ENCODE measurements at places on chromosomes 1 and 21.
A peak's percentile ranks its signal among the peaks of the same experiment; 100 is the strongest.

GRCh38 chr1:8674912-8675311 lies 142.5 kb downstream of the RERE start:
- no peak for DNase-seq

DNA sequence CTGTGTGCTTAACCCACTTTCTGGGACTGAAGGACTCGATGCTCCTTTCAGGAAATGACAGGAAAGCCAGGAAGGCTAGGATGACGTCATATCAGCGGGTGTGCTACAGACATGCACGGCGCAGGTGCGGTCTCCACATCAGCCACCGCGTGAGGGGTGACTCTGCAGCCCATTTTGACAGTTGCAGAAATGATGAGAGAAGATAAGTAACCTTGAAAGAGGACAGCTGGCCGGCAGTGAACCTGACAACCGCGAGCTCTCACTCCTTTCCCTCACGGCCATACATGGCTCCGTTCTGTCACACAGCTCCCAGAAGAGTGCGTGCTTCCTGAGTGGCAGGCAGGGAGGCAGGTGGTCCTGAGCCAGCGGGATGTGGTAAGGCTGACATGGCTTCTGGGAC lies 1.7 kb upstream of the KRTAP10-5 start:
- no peak for DNase-seq

DNA sequence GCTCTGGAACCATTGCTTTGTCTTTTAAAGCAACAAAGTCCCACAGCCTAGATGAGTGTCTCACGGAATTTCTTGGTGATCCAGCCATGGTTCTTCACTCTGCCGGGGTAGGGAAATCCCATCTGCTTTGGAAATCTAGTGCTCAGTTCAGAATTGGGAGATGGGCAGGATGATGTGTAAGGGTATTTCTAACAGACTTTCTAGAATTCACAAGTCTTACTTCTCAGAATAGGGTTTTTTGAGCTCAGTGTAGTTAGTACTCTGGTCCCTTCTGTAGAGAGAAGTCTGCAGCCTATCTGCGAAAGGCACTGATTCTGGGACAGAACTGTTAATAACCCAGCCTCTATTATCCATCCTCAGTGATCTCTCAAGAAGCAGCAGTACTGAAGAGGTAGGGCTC lies 25.3 kb downstream of the GABPA start:
- DNase-seq = no peak

DNA sequence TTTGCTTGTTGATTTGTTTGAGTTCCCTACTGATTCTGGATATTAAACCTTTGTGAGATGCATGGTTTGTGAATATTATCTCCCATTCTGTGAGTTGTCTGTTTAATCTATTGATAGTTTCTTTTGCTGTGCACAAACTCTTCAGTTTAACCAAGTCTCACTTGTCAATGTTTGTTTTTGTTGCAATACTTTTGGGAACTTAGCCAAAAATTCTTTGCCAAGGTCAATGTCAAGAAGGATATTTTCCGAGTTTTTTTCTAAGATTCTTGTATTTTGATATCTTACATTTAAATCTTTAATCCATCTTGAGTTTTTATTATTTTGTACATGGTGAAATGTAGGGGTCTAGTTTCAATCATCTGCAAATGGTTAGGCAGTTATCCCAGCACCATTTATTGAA lies 1230.7 kb upstream of the NCAM2 start:
- no peak for DNase-seq

DNA sequence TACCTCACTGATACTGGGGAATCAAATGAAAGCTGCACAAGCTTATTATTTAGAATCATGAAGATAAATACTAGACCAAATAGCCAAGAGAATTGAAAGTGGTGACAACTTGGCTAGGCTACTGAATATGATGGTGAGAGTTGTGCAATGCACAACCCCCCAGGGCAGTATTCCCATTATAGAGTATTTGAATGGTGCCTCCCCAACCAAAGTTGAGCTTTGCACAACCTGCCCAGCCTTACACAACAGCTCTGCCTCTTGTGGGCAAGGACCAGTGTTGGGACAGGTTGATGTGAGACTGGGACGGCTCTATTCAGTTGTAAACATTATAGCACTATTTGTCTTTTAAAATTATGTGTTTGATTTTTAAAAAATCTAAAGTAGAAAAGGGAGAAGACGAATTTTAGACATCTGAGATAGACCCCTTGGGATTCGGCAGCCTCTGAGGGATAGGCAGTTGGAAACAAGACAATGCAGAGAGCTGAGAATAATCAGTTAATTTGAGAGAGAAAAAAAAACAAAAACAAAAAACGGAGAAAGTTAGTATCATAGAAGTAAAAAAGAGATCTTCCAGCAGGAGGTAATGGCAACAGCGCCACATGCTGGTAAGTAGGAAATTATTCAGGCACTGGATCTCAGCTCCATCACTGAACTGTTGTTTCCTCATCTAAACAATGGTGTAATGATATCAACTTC lies 91.0 kb upstream of the KCNA3 start:
- DNase-seq = peak; percentile 55
